Activated CD8-positive, alpha-beta memory T cell treated with anti-CD3 and anti-CD28 coated beads for 1 hour (primary cell): ENCODE measurements at places on chromosomes 7 and 10.

GRCh38 chr7:46003161-46003560, 82.1 kb upstream of the IGFBP3 start:
- DNase-seq = no peak

DNA sequence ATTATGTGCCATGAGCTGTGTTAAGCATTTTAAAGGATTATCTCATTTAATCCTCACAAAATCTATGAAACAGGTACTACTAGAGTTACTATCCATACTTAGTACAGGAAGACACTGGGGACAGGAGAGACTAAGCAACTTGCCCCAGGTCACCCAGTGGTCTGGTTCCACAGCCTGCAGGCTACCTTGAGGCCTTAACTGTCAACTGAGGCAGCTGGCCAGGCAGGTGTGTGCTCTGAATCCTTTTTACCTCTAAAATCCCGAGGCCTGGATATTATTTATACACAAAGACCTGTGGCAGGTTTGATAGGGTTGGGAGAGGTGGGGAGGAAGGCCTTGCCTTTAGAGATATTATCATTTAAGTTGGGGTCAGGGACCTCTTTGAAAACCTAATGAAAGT, 3.1 kb downstream of the ZNF777 start:
- DNase-seq = no peak

- DNase-seq = no peak
Observed at GRCh38 chr7:80929619-80930018, 10.8 kb upstream of the SEMA3C start.

GRCh38 chr7:28378574-28379149, 33.7 kb upstream of the CREB5 start:
- DNase-seq = no peak

DNA sequence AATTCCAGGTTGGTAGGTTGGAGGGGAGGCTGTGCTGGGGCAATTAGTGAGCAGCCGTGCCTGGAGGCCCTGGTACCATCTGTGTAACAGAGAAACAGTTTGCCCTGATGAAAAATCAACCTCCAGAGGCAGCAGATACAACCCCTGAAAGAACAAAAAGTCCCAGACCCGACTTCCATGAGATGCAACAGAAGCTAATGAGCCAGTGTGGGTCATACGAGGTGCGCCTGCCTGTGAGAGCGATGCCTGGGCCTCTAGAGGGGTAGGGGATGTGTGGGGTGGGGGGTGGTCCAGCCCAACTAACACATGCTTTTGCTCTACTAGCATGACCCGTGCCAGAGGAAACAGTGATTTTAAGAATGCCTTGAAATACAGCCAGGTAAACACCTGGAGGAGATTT, 39.3 kb downstream of the CELF2 start:
- no peak for DNase-seq

DNA sequence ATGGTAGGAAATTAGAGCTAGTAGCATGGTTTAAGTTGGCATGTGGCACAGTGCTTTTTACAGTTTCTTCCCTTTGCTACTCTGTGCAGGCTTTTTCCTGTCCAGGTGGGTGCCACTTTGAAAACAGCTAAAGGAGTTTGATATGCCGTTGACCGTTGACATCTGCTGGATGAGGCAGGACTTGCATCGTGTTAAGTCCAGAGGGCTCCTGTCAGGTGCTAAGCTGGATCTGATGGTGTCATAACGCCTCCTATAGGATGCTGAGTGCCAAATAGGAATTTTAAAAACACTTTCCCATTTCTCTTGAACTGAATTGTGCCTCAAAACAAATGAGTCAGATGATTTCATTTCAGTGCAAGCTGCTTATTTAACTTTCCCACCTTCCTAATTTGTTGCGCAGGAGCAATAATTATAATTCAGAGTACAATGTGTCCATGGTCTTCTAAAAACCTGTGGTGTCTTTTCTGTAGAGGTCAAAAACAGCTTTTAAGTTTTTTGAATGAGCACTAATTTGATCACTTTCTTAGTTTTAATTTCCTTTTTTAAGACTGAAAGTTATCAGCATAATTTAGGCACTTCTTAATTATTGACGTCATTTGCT, 178.3 kb downstream of the CDCA7L start:
- DNase-seq = no peak

- DNase-seq = no peak
Observed at GRCh38 chr10:24958721-24959381, 6.4 kb upstream of the PRTFDC1 start.

DNA sequence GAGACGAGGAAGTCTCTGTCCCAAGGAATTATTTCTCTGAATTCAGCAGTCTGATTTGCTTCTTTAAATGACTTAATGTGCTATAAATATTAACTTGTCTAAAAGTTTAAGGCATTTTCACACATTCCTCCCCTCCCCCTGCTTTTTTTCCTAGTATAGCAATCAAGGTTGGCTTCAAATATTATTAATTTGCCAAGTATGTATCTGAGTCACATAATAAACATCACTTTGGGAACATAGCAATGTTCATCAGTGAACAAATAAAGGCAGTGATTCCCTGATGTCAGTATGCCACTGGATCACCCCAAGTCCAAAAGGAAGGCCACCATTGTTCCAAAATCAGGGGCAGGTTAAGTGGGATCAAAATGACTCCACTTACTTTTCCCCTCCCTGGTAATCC, 40.5 kb downstream of the PDE6C start:
- DNase-seq = no peak

DNA sequence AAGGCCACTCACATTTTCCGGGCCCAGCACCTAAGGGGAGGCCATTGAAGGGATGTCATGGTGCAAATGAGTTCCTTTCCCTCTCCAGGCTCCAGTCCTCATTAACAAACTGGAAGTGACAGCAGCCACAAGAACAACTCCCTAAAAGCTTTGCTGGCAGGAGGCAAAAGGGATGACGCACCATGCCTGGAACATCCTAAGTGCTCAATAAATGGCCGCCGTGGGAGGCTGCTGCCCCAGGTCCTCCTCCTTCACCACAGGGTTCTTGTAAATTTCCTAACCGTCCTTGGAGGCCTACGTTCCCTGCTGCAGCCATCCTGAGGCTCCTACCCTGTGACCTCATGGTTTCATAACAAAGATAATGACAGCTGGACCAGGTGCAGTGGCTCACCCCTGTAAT, 41.3 kb upstream of the CAMK1D start:
- no peak for DNase-seq

DNA sequence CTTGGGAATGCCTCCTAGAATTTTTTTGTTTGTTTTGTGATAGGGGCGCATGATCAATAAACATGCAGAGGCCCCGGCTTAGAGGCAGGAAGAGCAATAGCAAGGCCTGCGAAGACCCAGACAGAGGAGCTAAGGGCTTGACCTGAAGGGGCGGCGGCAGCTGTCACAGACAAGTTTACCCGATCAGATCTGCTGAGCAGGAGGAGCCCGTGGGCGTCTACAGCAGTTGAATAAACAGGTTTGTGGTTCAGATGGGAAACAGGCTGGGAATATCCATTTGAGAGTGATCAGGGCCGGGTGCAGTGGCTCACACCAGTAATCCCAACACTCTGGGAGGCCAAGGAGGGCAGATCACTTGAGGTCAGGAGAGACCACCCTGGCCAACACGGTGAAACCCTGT, 126.0 kb upstream of the CALN1 start:
- DNase-seq = no peak

DNA sequence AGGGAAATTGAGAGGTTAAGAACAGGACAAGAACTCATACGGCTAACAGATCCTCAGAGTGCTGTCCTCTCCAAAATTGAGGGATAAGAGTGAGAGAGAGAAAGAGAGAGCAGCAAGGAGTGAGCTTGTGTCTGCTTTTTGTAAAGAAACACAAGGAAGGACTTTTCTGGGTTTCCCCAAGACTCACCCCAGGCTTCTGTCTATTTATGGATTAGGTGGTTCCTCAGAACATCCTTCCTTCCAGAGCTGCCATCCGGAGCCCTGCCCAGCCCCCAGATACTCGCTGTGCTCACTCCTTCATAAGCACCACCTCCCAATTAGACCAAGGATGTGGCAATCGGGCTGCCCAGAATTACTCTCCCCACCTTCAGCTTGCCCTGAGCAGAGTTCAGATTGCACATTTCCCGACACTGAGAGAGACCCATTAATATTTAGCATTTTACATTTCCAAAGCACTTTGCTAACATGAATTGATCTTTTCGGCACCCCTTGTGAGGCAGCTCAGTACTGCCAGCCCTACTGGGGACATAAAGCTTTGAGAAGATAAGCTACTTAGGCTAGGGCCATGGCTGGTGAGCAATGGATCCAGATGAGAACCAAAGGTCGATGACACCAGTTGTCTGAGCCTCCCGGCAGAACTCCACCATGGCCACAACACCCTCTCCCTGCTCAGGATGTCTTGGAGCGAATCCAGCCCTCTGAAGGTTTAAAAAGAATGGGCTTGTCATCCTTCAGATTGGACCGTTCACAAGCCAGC, 19.2 kb upstream of the R3HCC1L start:
- no peak for DNase-seq

DNA sequence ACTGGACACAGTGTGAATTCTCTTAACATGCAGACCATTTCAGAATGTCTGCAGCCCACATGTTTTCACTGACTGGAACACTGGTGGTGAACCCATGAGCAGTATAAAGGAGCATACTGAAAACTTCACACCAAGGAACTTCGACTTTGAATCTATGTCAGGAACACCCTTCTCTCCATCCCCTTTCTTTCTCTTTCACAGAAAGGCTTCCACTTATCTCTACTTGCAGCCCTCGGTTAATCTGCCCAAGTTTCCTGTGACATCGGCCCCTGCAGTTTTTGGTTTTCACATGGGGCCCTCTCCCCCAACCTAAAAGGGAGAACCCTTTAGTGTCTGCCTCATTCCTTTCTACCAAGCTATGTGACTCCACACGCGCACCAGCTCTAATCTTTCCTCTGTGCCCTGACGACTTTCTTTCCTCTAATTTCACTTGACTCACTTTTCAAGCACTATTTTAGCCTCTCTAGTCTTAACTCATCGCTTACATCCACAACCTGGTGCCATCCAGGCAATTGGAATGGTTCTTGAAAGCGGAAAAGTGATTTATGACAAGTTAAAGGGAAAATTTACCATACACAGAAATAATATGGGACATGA, 70.1 kb downstream of the RELN start:
- DNase-seq = no peak

- DNase-seq = no peak
Observed at GRCh38 chr7:108340856-108341411, 115.3 kb downstream of the NRCAM start.

DNA sequence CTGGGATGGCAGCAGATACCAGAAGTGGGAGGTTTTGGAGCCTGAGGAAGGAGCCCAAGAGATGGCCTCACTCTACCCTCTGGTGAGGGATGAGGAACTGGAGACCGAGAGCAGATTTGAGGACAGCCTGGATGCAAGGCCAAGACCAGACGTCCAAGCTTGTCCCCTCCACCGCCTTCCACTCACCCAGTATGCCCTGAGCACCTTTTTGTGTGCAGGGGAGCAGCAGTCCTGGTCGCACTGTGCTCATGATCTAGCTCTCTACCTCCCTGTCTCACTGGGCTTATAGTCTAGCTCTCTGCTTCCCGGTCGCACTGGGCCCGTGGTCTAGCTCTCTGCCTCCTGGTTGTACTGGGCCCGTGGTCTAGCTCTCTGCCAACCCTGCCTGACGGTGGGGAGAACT, 33.6 kb upstream of the CHST15 start:
- DNase-seq = no peak

- no peak for DNase-seq
Observed at GRCh38 chr7:1403638-1404459, 55.4 kb downstream of the MICALL2 start.

DNA sequence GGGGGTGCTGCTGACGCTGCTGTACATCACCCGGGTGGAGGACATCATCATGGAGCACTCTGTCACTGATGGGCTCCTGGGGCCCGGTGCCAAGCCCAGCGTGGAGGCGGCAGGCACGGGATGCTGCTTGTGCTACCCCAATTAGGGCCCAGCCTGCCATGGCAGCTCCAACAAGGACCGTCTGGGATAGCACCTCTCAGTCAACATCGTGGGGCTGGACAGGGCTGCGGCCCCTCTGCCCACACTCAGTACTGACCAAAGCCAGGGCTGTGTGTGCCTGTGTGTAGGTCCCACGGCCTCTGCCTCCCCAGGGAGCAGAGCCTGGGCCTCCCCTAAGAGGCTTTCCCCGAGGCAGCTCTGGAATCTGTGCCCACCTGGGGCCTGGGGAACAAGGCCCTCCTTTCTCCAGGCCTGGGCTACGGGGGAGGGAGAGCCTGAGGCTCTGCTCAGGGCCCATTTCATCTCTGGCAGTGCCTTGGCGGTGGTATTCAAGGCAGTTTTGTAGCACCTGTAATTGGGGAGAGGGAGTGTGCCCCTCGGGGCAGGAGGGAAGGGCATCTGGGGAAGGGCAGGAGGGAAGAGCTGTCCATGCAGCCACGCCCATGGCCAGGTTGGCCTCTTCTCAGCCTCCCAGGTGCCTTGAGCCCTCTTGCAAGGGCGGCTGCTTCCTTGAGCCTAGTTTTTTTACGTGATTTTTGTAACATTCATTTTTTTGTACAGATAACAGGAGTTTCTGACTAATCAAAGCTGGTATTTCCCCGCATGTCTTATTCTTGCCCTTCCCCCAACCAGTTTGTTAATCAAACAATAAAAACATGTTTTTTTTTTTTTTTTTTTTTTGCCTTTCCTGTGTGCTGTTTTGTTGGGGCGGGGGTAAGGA, 55.8 kb downstream of the TSPAN15 start:
- no peak for DNase-seq

GRCh38 chr7:98211221-98211675, at the start of gene BHLHA15:
BHLHA15 (plus strand) TSS chr7:98211439; CDS start chr7:98212310, 871 bp downstream.
- DNase-seq = no peak

DNA sequence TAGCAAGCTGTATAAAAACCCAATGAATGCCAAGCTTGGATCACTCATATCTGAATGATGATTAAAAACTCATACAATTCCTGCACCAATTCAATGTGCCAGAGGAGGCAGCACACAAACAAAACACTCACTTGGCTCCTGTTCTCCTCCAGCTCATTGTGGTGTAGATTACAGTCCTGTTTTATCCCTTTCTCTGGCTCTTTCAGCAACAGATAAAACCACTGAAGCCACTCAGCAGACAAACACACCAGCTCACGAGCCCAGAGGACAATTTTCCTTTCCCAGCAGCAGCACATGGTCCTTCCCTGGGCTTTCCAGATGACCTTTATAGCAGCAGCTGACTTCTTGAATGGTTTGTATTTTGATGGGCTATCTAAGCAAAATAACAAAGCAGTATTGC, 107.3 kb upstream of the STARD3NL start:
- no peak for DNase-seq
